ENCODE measurements at places on chromosomes 7 and 10. TPM values are rescaled to one million over a fixed set of nuclear protein-coding genes. Genes with fewer than 3 reads are reported as not detected.

Gene STX1A
- total RNA-seq = 5.1 TPM

Gene H2BK1
- total RNA-seq = not detected

Gene CPA4
- 1.1 TPM for total RNA-seq

Gene NPFFR1
- total RNA-seq = not detected

Gene GPR158
- total RNA-seq = not detected

Gene ADO
- total RNA-seq = 16.7 TPM

Gene PLXNA4
- 2.2 TPM for total RNA-seq

Gene PDE6C
- not detected for total RNA-seq

Gene ENKUR
- 0.39 TPM for total RNA-seq

Gene CNTNAP2
- total RNA-seq = 0.20 TPM

Gene RPEL1
- total RNA-seq = not detected

Gene SHTN1
- 2.1 TPM for total RNA-seq

Gene AZGP1
- not detected for total RNA-seq

Gene RBP4
- total RNA-seq = not detected

Gene FFAR4
- total RNA-seq = not detected

Gene TUBAL3
- total RNA-seq = 0.07 TPM

Gene FLNC
- 210 TPM for total RNA-seq

Gene YWHAG
- total RNA-seq = 75.1 TPM

Gene EPO
- not detected for total RNA-seq

Gene SEMA3D
- 3.2 TPM for total RNA-seq

Gene WEE2
- total RNA-seq = not detected

Gene PPP1R17
- not detected for total RNA-seq
